CD4-positive, alpha-beta T cell (primary cell): ENCODE measurements at places on chromosomes 5 and 9.

DNA sequence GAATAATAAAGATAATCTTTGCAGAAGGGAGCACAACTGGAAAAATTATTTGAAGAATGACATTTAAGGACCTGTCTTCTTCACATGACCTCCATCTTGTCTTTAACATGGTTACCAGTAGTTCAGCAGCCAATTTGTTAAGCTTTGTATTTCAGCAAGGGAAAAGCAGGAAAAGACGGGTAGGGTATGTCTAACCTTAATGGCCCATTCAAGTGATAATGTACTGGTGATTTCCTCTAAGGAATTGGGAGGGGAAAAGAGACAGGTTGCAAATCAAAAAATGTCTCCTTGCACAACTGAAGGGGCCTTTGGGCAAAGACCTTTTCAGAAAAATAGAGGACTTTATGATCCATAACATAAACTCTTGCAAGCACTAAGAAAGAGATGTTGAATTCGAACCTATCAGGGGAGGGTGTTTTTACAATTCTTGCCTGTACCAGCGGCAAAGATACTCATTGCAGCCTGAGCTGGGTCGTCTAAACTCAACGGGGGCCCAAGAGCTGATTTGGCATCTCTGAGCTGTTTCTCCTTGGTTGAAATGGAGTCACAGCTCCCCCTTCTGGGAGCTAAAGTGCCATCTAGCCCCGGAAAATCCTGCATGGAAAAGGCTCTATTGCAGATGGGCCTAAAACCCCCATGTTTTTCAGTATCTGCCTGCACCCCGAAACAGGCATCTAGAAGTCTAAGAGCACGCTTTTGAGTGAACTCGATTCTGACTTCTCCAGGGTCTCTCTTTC is 3.8 kb downstream of the BRINP1 start:
- no peak for DNase-seq

GRCh38 chr9:22512495-22512894 is 65.9 kb downstream of the DMRTA1 start:
- no peak for DNase-seq

- DNase-seq = no peak
These were observed 233.2 kb downstream of the FBXL17 start for GRCh38 chr5:108148715-108149139.

DNA sequence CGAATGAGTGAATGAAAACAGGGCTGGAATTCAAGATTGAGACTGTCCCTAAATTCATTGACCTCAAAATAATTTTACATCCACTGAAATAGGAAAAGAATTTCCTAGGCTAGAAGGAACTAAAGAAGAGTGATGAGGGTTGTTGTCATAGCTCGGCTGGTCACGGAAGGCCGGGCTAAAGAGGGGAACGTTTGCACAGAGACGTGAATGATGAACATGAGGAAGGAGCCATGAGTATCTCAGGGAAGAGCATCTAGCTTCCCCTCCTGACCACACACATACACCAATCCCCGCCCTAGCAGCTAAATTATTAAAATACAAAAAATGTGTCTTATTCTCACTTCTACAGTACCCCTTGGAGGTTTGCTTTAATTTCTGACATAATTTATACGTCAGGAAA is 124.4 kb upstream of the ABCA1 start:
- DNase-seq = no peak

GRCh38 chr5:144144956-144145751 is 25.3 kb downstream of the YIPF5 start:
- no peak for DNase-seq

- no peak for DNase-seq
These were observed 50.7 kb upstream of the ARL15 start for GRCh38 chr5:54360925-54361662.

- no peak for DNase-seq
These were observed 57.3 kb upstream of the HSPB3 start for GRCh38 chr5:54398191-54398590.

DNA sequence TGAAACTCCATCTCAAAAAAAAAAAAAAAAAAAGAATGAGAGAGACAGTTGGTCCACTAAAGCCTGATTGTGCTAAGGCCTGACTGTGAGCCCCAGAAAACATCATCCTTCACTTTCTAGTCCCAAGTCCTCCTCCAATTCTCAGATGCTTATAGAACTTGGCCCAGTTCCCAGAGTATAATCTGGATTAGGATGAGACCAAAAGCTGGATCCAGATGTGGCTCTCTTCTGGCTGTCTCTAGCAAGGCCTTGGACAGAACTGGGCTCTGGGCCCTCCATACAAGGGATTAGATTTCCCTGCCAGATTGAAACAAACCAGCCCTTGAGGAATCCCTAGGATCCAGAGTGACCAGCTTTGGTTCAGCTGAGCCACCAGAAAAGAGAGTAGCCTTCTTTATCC is 98.4 kb upstream of the ZNF366 start:
- no peak for DNase-seq

DNA sequence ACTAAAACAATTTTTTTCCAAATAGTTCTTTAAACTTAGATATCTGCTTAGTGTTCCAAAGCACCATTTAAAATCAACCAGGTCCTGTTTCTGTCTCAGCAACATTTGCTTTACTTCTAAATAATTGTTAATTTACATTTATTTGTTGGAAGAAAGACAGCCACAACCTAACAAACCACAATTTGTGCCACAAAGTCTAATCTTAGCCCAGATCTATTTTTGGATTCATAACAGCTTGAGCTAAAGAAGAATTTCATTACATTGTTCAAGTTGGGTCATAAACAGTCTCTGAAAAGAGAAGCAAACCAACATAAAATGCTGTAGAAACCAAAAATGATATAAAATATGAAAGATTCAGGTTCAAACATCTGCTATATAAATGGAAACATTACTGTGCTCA is 24.4 kb downstream of the MLLT3 start:
- DNase-seq = no peak

- peak; percentile 49 for DNase-seq
These were observed 130.3 kb downstream of the CDC42SE2 start for GRCh38 chr5:131394128-131394527.

GRCh38 chr5:115684513-115685037 is 58.7 kb upstream of the TMED7 start:
- DNase-seq = no peak

GRCh38 chr9:131848570-131849160 is 108.8 kb upstream of the RAPGEF1 start:
- no peak for DNase-seq

DNA sequence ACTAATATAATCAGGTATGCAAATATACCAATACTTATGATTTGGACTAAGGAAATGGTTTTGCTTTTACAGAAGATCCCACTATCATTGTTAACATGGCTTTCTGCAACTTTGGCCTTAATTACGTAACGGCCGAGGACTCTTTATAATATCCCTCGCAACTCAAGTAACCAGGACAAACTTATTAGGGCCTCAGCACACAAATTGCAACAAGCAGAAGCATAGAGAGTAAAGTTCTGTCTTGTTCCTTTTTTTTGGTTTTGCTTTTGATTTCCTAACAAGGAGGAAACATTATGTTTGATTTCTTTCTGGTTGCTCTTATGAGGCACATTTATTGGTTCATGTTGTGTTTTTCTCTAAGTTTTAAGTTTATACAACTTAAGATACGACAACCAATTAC is 60.4 kb downstream of the RORB start:
- no peak for DNase-seq

GRCh38 chr5:179382486-179382885 is 37.2 kb upstream of the ADAMTS2 start:
- DNase-seq = no peak

DNA sequence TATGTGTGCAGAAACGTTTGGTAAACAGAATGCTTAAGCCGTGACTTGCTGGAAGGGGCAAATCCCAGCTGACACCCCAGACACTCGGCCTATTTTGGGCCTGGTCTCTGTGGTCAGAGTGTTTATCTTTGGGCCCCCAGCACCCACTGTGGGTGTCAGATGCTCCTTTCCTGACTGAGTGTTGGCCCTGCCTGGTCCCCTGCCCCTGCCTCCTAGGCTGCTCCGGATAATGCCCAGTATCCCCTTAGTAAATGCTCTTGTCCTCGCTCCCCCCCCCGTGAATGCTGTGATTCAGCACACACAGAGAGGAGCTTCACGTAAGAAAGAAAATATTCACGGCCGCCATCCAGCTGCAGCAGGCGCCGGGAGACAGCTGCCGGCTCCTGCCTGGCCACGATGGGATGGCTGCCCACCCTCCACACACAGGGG is 11.3 kb upstream of the ANGPTL2 start:
- DNase-seq = no peak

- peak; percentile 64 for DNase-seq
These were observed 207.3 kb downstream of the ARHGAP26 start for GRCh38 chr5:142977363-142978051.

GRCh38 chr5:21212026-21212425 is 1224.0 kb upstream of the CDH18 start:
- no peak for DNase-seq

DNA sequence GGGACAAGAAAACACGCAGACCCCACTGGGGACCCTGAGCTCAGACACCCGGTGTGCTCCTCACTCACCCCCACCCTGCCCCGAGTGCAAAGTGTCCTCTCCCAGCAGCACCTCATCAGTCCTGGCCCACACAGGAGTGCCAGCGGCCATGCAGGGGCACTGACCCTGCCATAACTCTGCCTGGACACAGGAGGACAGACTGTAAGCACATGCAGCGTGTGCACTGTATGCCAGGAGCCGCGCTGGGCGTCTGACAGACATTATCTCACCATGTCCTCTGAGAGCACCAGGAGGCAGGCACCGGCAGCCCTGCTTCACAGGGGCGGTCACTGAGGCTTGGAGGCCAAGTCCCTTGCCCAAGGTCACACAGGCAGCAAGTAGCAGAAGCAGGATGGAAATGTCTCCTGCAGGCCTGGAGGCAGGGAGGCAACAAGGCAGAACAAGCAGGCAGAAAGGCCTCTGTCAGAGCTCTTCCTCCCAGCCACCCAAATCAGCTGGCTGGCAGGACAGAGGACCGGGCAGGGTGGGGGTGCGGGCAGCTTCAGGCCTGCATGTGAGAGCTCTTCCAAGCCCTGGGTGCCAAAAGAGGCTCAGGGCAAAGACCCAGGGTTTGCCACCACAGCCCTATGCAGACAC is 8.4 kb downstream of the EEIG1 start:
- no peak for DNase-seq

GRCh38 chr5:33761139-33761538 is 130.7 kb downstream of the ADAMTS12 start:
- no peak for DNase-seq

GRCh38 chr9:95092262-95093072 is 225.0 kb downstream of the FANCC start:
- DNase-seq = no peak

DNA sequence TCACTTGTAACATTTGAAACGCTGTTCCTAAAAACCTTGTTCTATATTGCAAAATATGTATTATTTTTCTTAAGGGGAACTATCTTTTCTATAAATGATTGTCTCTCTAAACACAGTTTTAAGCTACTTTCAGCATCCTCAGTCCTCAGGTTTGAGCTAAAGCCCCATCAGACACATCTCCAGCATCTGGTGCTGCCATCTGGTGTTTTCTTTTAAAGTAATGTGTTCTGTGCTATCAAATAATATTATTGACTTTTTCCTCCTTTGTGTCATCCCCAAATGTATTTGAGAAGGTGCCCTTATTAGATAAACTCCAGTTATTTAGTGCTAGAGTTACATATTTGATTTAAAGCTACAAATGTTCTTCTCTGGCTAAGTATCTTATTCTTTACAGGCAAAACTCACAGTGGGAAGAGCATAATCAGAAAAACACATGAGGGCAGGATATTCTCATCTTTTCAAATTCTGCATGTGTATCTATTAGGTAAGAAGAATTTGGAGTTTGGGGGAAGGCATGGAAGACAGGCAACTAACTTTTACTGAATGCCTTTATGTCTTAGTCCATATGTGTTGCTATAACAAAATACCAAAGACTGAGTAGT is 27.5 kb downstream of the ZNF474 start:
- DNase-seq = no peak

DNA sequence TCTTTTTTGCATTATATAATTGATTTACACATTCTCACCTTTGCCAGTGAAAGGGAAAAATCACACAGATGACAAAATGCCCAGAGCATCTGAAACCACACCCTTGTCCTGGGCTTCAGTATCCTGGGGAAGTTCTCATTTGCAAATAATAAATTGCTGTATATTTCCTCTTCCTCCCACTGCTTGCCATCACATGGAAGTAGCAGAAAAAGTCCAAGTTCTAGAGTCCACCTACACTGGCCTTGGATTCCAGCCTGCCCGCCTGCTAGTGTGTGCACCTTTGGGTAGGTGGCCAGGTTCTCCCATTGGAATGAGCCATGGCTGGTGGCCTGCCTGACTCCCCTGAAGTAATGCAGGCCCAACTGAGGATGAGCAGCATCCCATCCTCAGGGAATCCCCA is 149.4 kb downstream of the GADD45G start:
- DNase-seq = no peak

DNA sequence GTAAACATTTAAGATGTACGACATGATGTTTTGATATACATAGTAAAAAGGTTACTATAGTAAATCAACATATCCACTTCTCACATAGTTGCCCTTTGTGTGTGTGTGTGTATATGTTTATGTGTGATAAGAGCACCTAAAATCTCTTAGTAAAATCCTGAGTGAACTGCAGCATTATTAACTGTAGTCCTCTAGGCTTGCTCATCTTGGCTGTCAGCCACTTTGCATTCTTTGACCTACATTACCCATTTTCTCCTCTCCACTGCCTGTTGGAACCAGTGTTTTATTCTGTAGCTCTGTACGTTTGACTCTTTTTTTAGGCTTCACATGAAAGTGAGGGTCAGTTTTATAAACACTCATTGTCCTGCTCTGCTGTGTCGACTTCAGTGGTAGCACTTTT is 24.4 kb downstream of the C5orf22 start:
- no peak for DNase-seq

- DNase-seq = no peak
These were observed 58.8 kb downstream of the MAN2A1 start for GRCh38 chr5:109748546-109748945.

DNA sequence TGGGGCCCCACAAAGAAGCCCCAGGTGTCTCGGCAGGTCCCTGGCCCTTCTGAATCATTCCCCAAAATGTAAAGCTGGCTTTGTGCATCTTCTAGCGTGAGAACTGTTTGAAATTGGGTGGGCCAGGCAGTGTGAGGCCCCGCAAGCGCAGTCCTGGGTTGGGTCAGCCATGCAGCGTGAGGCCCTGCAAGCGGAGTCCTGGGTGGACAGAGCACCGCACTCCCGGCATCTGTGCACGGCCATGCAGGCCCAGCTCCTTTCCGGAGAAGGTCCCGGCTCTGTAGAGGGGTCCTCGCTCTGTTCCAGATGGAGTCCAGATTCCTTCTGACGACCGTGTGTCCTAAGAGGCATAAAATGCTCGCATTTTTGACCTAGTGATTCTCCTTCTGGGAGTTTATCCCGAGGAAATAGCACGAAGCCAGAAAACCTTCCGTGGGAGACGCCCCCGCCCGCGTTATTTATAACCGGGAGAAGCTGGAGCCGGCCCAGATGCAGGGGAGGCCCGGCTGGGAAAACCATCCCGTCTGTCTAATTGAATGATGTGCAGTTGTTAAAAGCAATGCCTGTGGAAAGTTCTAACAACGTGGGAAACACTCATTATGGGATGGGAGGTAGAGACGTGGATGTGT is 19.4 kb upstream of the NOTCH1 start:
- DNase-seq = no peak

- no peak for DNase-seq
These were observed 30.1 kb downstream of the PRKACG start for GRCh38 chr9:68983522-68984424.
